Stimulated activated CD8-positive, alpha-beta memory T cell treated with anti-CD3 and anti-CD28 coated beads, Interleukin-12 subunit alpha, Interleukin-12 subunit beta, amount 100 ng/mL, for 4 hours (primary cell): ENCODE measurements at places on chromosomes 7 and 10.

GRCh38 chr10:19031763-19032162 lies 16.8 kb upstream of the MALRD1 start:
- no peak for DNase-seq

DNA sequence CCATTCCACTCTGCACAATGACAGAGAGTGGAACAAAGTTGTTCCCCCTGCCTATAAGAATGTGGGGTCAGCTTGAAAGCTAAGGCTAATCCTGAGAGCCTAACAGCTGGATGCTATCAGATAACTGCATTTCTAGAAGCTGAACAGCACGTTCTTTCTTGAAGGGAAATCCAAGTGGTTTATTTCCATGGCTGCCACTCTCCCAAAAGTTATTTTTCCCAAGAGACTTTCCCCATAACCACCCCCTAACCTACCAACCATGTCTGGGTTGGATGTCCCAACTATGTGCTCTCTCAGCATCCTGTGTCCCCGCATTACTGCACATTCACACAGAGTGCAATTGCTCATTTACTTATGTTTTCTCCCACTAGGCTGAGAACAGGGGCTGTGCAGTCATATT lies 140.7 kb upstream of the ANKRD1 start:
- no peak for DNase-seq

GRCh38 chr10:124253006-124253405 lies 159.6 kb upstream of the CHST15 start:
- DNase-seq, result no peak

- DNase-seq, result no peak
These were observed 184.2 kb downstream of the SRPK2 start for GRCh38 chr7:105204520-105204919.

DNA sequence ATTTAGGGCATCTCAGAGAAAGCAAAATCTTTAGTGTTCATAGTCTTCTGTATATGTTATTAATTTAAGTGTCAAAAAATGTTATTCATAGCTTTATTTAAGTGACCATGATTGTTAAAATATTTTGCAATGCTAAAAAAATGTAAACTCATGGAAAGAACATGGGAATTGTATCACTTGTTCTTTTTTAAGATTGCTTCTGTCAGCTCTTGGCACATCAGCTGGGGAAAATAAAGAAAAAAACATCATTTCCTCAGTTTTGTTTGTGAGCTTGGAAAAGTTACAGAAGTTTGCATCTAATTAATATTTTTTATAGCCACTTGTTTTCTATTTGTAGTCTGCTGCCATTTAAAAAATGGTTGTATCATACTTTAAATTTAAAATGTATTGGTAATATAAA lies 285.9 kb upstream of the CSTF2T start:
- DNase-seq, result no peak

DNA sequence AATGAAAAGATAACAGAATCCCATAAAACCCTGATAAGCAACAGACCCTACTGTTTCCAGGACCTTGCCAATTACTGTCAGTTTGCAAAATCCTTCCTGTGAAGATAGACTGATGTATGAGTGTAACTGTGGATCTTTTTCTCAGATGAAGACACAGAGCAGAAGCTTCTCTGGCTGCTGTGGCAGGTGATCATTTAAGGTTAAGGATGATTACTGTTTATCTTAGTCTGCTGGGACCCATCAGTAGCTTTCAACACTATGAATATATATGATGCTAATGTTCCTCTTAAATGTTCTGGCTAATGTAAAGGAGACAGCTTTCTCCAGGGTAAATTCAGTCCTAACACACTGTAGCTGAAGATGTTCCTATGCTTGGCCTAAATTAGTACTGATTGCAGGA lies 56.0 kb upstream of the CTTNBP2 start:
- DNase-seq, result no peak

DNA sequence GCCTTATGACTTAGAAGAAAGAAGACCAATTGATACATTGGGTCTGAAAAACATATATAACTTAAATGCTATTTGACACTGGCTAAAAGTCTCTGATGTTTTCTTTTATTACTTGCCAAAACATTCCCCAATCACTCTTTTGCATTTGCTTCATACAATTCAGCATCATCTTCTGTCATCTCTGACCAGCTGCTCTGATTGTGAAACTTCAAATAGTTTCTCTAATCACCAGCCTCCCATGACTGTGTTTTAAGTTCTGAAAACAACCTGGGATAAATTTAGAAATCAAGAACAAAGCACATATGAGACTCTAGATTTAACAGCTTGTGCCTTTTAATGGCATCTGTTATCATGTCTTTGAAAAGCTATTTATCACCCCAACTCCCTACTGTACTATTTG lies 208.4 kb upstream of the KCND2 start:
- no peak for DNase-seq

GRCh38 chr7:8320174-8320573 lies 58.2 kb upstream of the ICA1 start:
- no peak for DNase-seq

DNA sequence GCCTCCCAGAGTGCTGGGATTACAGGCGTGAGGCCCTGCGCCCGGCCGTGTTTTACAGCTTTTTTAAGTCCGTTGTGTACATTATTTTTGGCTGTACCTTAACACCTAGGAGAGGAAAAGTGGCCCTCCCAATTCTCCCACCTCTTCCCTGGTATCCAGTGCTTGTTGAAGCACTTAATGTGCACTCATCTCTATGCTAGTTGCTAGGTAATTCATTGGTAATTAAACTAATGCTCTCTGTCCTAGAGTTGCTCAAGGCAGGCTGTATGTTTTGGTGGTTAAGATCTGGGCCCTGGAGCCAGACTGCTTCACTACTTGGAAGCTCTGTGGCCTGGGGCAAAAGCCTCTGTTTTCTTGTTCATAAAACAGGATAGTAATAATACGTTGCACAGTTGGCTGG lies 19.6 kb downstream of the AVPI1 start:
- DNase-seq, result no peak

DNA sequence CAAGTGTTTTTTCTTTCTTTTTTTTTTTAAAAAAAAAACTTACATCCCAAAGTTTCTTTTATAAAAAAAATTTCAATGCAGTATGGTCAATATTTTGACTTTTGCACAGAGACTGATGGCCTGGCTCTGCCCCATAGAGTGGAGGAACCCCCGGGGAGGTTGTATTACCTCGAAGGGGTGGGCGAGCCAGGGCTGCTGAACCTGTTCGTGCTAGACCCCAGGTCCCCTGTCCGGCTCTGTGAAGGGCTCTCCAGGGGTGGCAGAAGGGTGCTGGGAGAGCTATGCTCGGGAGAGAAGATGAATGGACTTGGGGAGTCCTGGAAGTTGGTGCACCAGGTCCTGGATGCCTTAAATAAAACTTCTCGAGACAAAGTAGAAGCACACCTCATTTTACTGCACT lies 446.4 kb upstream of the KLF6 start:
- DNase-seq, result no peak
